NCI-H446 treated with DMSO at 0.1 percent for 48 hours (cell line): ENCODE measurements at places on chromosomes 7 and 10.

GRCh38 chr10:35336921-35337823, 863 bp downstream of the CCNY start:
- DNase-seq = no peak

DNA sequence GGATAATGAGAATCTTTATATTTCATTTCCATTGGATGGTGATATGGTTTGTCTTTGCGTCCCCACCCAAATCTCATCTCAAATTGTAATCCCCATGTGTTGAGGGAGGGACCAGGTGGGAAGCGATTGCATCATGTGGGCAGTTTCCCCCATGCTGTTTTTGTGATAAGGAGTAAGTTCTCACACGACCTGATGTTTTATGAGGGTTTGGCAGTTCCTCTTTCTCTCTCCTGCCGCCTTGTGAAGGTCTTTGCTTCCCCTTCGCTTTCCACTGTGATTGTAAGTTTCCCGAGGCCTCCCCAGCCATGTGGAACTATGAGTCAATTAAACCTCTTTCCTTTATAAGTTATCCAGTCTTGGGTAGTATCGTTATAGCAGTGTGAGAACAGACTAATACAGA, 59.4 kb downstream of the MTPN start:
- no peak for DNase-seq

GRCh38 chr7:47502240-47502877, 79.6 kb downstream of the TNS3 start:
- DNase-seq = no peak

- no peak for DNase-seq
Measured at GRCh38 chr7:5689118-5689517, 92.3 kb downstream of the RNF216 start.

GRCh38 chr7:99024066-99024465, 119.8 kb downstream of the SMURF1 start:
- no peak for DNase-seq

DNA sequence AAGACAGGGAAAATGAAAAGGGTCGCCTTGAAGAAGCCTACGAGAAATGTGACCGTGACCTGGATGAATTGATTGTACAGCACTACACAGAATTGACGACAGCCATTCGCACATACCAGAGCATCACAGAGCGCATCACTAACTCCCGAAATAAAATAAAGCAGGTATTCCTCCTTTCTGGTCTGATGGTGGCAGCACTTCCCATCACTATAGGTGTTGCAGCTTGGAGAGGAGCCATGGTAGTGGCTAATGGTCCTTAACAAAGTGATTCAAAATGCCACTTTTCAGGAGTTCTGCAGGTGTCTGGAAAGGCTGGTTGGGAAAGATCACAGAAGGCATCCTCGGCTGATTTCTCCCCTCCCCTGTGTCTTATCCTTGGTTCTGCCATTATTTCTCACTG, 22.1 kb downstream of the EXOC4 start:
- DNase-seq = no peak

GRCh38 chr10:8144496-8144895, 90.0 kb downstream of the GATA3 start:
- no peak for DNase-seq

DNA sequence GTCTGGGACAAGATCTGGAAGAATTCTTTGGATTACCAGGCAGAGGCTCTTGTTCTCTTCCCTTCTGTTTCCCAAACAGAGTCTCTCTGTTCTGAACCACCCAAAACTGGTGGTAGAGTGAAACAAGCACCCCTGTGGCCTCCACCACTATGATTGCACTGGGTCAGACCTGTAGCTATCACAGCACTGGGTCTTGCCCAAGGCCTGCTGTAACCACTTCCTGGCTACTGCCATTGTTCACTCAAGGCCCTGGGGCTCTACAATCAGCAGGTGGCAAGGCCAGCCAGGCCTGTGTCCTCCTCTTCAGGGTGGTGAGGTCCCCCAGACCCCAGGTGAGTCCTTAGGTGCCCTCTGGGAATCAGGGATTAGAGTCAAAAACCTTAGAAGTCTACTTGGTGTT, 4.1 kb upstream of the LRRC17 start:
- no peak for DNase-seq

DNA sequence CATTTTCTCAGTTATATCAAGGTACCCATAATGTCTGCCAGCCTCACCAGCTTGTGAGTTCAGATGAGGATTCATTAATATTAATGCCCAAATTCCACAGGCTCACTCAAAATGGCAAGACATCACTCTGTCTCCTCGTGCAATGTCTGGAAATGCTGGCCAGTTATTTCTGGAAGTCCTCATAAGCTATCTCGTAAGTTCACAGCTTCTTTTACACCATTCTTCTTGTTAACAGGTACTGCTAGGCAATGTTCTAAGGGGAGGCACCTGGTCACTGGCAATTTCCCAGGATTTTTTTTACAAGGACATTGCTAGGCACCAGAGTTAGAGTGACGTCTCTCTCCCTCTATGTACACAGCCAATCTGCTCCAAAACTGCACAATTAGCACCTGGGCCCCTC, 80.2 kb upstream of the SEMA3C start:
- DNase-seq = no peak

DNA sequence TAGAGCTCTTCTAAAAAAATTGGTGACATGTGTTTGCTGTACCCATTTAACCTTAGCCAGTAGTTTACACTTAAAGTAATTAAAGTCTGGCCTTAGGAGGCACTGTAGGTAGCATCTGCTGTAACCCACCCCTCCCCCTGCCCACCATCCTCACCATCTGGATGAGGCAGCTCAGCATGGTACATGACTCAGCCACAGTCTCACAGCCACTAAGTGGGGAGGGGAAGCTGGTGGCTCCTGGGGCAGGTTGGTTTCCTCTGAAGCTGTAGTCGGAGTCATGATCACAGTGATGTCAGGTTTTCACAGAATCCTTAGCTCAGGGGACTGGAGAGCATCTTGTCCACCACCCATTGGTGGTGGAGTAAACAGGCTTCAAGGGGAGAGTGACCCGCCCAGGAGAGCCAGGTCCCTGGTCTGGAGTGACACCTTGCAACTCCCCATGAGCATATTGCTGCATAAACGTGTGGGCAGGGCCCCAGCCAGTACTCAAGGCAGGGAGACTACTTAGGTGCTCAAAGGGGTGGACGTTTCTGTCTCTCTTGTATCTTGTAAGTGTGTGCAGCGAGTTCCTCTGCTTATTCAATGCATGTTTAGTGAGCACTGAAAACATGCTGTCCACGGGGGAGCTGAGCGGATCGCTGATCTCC, 125.9 kb downstream of the GRK5 start:
- no peak for DNase-seq

GRCh38 chr7:107628461-107629064, 32.1 kb upstream of the SLC26A4 start:
- no peak for DNase-seq

GRCh38 chr7:155809947-155810769, 2.1 kb downstream of the SHH start:
- no peak for DNase-seq

DNA sequence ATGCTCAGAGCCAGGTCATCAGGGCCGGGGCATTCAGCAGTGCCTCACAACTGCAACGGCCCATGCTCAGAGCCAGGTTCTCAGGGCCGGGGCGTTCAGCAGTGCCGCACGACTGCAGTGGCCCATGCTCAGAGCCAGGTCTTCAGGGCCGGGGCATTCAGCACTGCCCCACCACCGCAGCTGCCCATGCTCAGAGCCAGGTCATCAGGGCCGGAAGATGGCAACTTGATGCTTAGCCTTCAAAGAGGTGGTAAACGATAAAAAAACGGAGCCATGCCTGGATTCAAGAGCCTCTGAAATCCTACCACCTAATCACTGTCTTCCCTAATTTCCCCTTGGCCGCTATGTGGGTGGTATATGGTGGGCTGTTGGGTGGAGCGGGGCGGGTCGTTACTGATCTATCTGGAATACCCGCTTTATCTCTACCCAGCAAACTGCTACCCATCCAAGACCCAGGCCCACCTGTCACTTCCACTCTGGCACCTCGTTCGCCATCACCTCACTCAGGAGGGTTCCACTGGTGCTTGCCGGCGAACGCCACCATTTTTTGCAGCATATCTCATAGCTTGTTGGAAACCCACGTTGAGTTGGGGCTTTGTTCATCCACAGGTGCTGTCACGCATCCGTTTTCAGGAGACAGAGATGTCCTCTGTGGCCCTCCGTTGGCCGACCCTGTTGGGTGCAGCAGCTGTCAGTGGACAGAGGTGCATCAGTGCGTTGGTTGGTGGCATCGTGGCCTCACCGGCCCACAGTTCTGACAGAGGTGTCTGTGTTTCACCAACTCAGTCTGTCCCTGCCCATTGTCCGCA, 221.1 kb downstream of the EBF3 start:
- DNase-seq = no peak

- DNase-seq = no peak
Measured at GRCh38 chr10:118264838-118265470, 77.2 kb downstream of the FAM204A start.

GRCh38 chr10:131089150-131089549, 222.4 kb downstream of the TCERG1L start:
- DNase-seq = no peak

DNA sequence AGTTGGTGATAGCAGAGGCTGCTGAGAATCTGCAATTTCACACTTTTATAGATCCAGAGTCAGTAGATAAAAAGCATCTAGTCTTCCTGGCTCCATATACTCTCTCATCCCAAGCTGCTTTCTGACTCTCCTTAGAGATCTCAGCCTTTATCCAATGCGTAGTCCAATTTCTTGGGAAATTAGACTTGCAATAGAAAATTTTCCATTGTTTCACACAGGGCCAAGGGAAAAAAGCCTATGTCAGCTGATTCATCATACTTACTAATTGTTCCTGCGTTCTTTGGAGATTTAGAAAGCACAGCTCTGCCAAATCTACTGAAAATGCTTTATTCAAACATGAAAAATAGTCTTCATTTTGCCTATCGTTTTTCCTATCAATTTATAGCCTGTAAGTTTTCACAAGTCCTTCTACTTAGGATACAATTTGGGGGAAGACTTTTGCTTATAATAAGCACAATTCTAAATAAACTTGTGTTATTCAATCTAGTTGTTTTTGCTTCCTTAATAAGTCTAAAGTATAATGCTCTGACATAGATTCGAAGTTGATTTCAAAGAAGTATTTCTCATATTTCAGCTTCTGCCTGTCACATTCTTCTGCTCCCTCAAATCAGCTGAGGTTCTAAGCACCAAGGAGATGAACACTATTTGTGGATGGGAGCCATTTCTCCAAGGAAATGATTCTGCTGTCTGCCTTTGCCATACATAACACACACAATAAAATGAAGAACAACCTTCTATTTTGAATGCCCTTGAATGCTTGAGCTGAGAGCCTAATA, 165.4 kb downstream of the ADAM12 start:
- DNase-seq = no peak

GRCh38 chr7:28587211-28587610, 174.9 kb downstream of the CREB5 start:
- no peak for DNase-seq

- no peak for DNase-seq
Measured at GRCh38 chr7:87187120-87187519, 32.4 kb downstream of the TMEM243 start.

- DNase-seq = no peak
Measured at GRCh38 chr10:103367379-103367781, 396 bp upstream of the TAF5 start.

DNA sequence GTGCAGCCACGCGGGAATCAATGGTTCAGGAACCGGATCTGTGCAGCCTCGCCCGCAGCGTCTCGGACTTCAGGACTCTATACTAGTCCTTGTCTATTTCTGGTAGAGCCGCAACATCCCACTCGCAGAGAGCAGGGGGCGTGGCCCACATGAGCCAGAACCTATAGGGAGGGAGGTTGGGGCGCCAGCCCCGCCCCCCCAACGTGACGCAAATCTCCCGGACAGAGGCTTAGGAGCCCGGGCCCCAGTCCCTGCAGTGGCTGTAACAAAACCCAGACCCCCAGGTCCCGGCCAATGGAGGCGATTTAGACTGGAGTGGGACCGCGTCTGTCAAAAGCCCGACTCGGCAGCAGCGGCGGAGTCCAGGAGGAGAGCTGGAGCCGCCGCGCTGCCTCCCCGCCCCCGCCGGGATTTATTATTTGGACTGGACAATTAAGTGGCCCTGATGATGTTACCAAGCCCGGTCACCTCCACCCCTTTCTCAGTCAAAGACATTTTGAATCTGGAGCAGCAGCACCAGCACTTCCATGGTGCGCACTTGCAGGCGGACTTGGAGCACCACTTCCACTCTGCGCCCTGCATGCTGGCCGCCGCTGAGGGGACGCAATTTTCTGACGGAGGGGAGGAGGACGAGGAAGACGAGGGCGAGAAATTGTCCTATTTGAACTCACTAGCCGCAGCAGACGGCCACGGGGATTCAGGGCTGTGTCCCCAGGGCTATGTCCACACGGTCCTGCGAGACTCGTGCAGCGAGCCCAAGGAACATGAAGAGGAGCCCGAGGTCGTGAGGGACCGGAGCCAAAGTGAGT, at the start of gene NKX2-3:
Gene NKX2-3 (plus strand): TSS at position 256 of the 809 bp plus-strand sequence. CDS start 190 bp downstream, at position 446.
- no peak for DNase-seq

- DNase-seq = no peak
Measured at GRCh38 chr7:94748376-94748775, 92.4 kb upstream of the SGCE start.

DNA sequence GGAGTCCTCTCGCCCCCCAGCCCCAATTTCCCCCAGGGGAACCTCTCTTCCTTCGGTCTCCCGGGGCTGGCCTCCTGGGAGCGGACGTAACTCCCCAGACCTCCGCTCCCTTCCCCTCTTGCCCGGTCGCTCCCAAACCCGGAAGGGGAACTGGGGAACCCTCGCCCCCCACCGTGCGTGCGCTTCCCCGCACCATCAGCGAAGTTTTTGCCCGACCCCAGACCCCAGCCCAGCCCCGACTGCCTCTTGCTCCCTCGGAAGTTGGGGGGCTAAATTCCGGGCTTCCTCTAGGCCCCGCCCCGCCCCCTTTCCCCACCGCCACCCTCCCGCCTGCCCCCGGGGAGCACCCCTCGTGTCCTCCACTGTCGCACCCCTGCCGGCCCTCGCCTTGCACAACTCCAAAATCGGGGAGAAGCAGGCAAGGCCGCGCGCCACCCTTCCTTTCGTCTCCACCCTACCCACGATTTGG, 436 bp downstream of the GNB2 start:
- DNase-seq = no peak

GRCh38 chr7:22688084-22688483, 38.9 kb upstream of the IL6 start:
- DNase-seq = no peak

- no peak for DNase-seq
Measured at GRCh38 chr7:12540850-12541249, 29.7 kb upstream of the SCIN start.
